ENCODE measurements at places on chromosomes 5 and 9.

- DNase-seq, result no peak
Observed at GRCh38 chr5:130624805-130625204, 540.3 kb downstream of the HINT1 start.

DNA sequence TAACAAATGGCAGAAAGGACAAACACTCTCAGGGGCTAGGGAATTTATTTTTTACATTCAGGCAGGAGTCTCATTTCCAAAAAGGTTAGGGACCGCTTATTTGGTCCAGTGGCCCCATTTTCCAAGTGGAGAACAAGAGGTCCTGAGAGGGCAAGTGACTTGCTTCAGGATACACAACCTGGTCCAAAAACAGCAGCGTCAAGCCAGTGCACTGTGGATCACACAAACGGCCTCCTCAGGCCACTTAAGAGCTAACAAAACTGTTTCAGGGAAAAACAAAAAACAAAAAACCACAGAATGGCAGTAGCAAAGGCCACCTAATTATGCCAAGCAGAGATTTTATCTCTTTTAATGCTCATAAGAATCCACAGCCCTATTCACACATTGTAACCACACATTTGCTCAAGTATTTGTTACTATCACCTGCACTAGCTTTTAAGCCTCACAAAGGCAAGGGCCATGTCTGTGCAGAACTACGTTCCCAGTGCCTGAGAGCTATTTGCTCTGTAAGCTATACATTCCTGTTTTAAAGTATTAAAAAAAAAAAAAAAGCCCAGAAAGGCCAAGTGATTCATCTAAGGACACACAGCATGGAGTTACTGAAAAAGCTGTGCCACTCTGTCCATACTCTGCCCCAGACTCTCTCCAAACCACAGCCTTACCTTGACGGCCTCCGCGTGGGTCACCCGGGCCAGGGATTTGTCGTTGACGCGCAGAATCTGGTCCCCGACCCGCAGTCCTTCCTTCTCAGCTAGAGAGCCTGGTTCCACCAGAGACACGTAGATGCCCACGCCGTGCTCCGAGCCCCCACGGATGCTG is 1.5 kb downstream of the WHRN start:
- DNase-seq, result no peak

DNA sequence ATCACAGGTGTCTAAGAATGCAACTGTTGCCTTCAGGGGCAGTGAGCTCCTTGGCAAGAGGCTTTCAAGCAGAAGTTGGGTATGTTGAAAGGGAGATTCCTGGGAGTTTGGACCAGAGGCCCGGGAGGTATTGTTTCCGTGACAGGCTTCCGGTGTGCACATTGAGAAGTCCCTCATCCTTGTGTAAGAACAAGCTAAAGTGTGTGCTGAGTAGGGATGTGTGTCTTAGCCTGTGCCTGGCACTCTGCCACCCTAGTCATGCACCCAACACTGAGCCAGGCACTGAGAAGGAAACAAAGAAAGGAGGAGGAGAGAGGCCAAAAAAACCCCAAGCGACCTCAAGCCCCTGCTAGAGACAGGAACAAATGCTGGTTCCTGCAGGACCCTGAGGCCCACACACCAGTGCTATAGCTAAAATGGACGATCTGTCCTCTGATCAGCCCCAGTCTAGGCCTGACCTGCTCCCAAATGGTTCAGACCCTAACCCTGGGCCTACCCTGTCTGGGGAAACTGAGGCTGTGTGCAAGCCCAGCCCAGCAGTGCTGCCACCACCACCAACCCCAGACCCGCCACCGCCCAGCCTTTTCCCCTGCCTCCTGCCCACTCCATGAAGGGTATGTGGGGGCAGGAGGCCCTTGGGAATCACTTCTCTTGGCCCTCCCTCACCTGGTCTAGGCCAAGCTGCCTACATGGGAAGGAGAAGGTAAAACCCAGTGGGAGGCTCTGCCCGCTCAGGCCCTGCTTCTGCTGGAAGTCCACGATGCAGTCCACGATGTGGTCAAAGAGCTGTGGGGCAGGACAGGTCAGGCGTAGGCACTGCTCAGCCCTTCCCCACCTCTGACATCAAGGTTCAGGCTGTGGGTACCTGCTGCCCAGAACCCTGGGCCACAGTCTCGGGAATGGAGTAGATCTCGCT is 12.6 kb downstream of the HK3 start:
- DNase-seq, result no peak

- DNase-seq, result no peak
Observed at GRCh38 chr5:171574376-171574775, 154.9 kb downstream of the FGF18 start.

DNA sequence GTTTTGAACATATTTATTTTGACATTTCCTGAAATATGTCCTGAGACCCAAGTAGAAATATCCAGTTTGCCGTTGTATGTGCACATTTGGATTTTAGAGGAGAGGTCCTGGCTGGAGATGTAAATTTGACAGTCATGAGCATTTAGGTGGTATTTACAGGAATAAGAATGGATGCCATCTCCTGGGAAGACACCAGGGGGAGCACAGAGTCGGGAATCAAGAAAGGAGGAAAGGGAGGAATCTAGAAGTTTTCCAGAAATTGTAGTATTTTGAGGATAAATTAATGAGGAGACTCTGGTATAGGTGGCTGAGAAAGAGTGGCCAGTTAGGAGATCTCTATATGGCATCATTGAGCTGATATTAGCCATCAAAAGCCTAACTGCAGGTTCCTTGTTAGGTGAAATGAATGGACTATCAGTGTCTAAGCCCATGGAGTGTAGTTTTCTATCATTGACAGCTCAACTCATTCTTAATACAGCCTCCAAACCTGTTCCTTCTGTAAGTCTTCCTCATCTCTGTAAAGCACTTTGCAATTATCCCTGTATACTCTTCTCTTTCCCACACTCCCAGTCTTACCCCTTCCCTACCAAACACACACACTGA is 7.2 kb downstream of the GAPT start:
- DNase-seq, result no peak

GRCh38 chr5:171961117-171961516 is 45.3 kb downstream of the FBXW11 start:
- DNase-seq, result peak; percentile 14

DNA sequence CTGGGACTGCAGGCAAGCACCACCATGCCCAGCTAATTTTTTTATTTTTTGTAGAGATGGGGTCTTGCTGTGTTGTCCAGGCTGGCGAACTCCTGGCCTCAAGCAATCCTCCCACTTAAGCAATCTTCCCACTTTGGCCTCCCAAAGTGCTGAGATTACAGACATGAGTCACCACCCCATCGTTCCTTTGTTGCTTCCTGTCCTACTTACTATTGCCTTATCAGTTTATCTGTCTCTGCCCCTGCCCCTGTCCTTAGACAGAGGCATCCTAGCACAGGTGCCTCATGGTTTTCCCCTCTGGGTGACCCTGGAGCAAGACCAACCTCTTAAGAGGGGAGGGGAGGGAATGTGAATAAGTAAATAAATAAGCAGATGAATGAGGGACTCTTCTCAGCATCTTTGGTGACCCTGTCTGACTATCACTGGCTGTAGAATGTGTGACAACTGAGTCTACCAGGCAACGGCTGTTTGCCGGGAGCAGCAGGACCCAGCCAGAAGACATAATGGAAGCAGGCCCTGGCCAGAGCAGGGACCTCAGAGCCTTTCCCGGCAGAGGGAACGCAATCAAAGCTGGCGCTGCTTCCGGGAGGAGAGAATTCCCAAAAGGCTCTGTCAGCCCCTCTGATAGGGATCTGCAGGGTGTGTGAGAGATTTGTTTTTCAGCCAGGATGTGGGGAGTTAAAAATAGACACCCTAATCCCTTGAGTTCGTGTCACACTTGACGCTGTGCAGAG is 43.8 kb upstream of the DAB2IP start:
- DNase-seq, result no peak

- no peak for DNase-seq
Observed at GRCh38 chr9:72983512-72984225, 30.8 kb upstream of the ALDH1A1 start.

GRCh38 chr9:119050281-119050680 is 319.0 kb downstream of the BRINP1 start:
- no peak for DNase-seq

- no peak for DNase-seq
Observed at GRCh38 chr5:40260361-40260760, 419.4 kb upstream of the PTGER4 start.

- no peak for DNase-seq
Observed at GRCh38 chr5:115241881-115242642, 20.6 kb downstream of the PGGT1B start.

DNA sequence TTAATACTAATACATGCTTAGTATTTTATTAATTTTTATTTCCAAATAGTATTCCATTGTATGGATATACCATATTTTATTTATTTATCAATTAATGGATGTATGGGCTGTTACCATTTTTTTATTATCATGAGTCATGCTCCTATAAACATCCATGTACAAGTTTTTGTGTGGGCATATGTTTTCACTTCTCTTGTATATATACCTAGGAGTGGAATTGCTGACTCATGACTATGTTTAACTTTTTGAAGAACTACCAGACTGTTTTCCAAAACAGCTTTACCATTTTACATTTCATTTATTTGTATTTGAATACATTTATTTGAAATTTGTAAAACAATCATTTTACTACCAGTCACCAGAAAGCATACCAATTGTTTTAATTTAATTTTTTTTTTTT is 14.1 kb upstream of the LRRC19 start:
- DNase-seq, result no peak

DNA sequence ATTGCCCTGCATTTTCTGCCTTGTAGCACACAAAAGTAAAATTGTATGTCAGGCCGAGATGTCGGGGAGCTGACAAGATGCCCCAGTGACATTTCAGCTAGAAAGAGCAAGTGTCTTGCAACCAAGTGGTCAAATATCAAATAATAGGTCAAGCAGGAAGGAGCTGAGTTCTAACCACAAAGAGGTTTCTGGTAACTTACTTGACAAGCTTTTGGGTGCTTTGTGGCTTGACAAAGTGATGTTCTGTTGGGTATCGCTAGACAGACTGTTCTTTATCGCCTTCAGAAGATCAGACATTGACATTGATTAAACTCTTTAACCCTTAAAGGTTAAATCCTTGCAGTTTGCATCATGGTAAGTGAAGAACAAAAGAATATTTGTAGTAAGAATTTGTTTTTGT is 419.9 kb downstream of the CCDC171 start:
- no peak for DNase-seq

GRCh38 chr5:35316611-35317274 is 86.5 kb upstream of the PRLR start:
- DNase-seq, result peak; percentile 5

- DNase-seq, result no peak
Observed at GRCh38 chr5:61746831-61747575, 414.9 kb downstream of the ZSWIM6 start.

GRCh38 chr5:54895816-54896341 is 89.5 kb downstream of the ESM1 start:
- no peak for DNase-seq

DNA sequence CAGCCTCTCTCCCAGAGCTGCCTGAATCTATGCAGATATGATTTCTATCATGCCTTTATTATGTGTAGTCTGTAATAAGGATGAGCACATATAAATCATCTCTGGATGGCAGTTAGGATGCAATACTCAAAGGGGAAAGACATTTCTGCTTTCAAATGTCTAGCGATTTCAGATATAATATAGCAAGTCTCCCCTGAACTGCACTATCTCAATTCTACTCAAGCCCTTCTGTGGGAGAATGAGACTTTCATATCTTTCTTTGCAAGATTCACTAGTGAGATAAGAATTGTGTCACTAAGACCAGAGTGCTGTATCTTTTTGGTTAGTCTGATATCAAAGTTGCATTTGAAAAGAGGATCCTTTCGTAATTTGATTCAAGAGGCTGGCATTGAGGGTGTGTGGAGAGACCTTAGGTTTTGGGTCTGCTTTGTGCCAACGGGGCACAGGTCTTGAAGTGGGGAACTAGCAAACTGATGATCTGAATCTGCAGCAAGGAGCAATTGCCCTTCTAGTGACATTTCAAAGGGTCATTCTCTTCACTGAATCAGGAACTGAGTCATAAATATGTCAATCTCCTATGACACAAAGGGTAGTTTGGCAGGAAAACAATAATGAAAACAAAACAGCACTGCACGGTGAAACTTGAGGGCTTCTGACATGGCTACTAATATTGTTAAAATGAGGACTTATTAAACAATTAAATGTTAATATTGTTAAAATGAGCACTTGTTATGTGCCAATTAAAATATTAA is 305.5 kb upstream of the CLINT1 start:
- DNase-seq, result no peak

- DNase-seq, result no peak
Observed at GRCh38 chr9:83724436-83724835, 16.7 kb upstream of the UBQLN1 start.

DNA sequence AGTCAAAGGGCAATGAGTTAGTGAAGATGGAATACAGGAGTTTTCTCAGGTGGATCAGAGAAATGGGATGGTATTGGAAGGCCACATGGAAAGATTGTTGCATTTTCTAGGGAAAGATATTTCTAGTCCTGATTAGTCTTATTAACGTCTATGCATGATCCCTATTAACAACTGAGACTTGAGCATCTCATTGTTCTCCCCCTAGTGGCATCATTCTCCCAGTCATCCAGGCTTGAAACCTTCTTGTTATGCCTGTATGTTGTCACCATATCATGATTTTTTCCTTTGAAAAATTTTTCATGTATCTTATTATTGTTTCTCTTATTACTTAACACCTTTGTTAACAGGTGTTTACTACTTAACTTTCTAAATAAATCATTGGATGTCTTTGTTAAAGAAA is 34.4 kb downstream of the KIF2A start:
- DNase-seq, result no peak

GRCh38 chr5:76269932-76270610 is 133.0 kb upstream of the IQGAP2 start:
- no peak for DNase-seq

DNA sequence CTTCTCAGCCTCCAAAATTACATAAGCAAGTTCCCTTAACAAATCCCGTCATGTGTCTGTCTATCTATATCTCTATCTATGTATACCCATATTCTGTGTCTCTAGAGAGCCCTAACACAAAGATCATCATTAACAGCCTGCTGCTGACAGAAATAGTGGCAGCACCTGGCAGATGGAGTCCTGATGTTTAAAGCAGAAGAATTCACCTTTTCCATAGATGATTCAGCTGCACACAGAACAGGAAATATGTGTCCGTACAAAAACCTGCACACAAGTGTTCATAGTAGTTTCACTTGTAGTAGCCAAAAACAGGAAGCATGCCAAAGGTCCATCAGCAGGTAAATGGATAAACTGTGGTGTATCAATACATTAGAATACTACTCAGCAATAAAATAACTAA is 45.0 kb upstream of the ACO1 start:
- no peak for DNase-seq

- no peak for DNase-seq
Observed at GRCh38 chr9:104094534-104095015, 466 bp downstream of the SMC2 start.

- DNase-seq, result no peak
Observed at GRCh38 chr9:121852651-121853616, 201.5 kb downstream of the DAB2IP start.

GRCh38 chr9:91611582-91611981 is 187.9 kb upstream of the NFIL3 start:
- no peak for DNase-seq

DNA sequence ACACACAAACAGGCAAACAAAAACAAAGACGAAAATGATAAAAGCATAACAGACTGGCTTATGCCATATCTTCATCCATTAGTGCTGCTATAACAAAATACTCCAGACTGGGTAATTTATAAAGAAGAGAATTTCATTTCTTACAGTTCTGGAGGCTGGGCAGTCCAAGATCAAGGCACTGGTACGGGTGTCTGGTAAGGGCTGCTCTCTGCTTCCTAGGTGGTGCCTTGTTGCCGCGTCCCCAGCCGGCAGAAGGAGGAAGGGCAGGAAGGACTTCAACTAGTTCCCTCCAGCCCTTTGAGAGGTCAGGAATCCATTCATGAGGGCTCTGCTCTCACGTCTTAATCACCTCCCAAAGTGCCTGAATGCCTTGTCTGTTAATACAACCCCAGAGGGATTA is 122.6 kb downstream of the BOD1 start:
- DNase-seq, result no peak

Data from stimulated activated CD8-positive, alpha-beta memory T cell treated with anti-CD3 and anti-CD28 coated beads, Interleukin-2, amount 100 ng/mL, for 48 hours (primary cell).